Left kidney (tissue), 8 donors: ENCODE measurements at places on chromosomes 13 and 19. TPM values are rescaled to one million over a fixed set of nuclear protein-coding genes. Genes with fewer than 3 reads are reported as not detected.

DNA sequence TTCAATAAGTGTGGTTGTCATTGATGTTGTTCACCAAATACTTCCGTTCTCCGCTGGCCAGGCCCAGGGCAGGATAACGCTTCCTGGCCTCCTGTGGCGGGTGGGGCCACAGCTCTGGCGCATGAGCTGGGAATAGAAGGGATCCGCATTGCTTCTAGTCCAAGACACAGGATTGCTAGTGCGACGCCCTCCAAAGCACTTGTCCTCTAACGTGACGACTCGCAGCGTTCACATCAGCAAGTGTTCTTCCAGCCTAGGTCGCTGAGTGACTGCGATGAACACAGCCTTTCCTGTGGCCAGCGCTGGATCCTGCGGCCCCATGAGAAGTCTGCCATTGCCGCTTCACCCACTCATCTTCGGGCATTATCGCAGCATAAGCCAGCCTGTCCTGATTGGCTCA, 39.4 kb downstream of the VSTM2B start:
- DNase-seq, result no peak

GRCh38 chr19:35966771-35967170, 28.2 kb upstream of the SDHAF1 start:
- DNase-seq, result no peak

DNA sequence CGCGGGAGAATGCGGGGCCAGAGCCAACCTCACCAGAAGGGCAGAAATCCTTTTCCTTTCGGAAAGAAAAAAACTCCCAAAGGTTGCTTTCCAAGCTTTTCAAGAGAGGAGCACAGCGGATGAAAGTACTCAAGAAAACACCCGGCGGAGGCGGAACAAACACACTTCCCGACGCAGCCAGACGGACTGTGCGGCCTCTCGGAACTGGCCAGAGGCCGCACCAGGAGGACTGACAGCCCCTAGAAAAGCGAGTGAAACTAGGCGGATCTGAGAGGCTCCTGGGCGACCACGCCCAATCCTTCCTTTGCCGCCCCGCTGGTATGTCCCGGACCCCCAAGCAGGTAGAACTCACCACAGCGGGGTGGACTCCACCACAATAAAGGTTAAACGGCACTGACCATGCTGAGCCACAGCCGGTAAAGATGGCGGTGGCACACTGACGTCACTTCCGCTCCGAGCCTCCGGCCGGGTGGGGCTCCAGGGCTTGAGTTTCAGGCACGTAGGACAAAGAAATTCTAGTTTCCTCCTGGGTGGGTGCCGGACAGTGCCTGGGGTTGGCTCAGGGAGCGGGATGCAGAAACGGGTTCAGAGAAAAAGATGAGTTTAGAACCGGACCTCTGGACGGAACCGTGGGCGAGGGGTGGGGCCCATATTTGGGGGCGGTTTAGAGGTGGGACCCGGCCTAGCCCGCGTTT, at the start of gene ZNF562:
TSS of gene ZNF562 (minus strand) at position 438 of the 695 bp plus-strand sequence. CDS start 14,356 bp downstream, outside the sequence.
- DNase-seq, result peak; percentile 93

- no peak for DNase-seq
These were observed 23.5 kb downstream of the SLAIN1 start for GRCh38 chr13:77720988-77721387.

GRCh38 chr13:44697058-44697457, 120.9 kb upstream of the TSC22D1 start:
- no peak for DNase-seq

GRCh38 chr13:30863231-30863630, 42.8 kb upstream of the MEDAG start:
- DNase-seq, result no peak

GRCh38 chr13:113554333-113554700, 30.2 kb upstream of the TFDP1 start:
- DNase-seq, result no peak

DNA sequence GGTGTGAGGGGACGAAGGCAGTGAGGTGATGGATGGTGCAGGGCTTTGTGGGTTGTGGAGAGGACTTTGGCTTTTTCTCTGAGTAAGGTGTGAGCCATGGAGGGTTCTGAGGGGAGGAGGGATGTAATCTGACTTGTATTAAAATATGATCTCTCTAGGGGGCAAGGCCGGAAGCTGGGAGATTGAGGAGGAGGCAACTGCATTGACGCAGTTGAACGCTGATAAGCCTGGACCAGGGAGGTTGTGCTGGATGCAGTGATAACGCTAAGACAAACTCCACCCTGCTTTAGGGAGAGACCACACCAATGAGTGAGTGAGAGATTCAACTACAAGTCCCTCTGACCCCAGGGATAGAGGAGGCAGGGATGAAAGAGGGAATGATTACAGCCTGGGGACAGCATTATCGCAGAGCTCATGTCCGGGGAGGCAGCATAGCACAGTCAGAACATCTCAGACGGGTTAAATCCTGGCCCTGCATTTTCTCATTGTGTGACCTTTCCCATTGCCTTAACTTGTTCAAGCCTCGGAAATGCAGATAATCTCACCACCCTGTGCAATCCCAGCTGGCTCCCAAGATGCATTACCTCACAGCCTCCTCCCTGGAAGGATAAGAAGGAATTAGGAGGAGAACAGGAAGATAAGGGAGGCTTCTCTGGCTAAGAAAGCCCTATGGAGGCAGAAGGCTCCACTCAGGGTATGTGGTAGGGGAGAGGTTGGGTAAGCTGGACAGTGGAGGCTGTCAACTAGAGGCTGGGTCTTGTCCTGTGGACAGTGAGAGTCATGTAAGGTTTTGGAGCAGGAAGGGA, 124.2 kb downstream of the CACNA1A start:
- no peak for DNase-seq

- DNase-seq, result no peak
These were observed 12.3 kb upstream of the SACS start for GRCh38 chr13:23445794-23446193.

DNA sequence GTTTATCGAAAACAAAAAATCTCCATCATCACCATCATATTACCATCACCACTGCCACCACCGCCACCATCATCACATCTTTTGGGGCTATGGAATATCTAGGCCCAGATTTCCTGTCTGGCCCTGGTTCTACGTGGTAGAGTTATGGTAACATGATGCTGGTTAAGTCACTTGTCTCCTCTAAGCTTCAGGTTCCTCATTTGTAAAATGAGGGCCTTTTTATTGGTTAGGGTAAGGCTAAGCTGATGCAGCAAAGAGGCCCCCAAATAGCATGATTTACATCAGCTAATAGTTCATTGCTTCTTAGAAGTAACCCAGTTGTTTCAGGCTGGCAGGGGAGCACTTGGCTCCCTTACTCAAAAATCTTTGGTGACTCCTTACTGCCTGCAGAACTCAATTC, 37.9 kb downstream of the PCDH8 start:
- no peak for DNase-seq

DNA sequence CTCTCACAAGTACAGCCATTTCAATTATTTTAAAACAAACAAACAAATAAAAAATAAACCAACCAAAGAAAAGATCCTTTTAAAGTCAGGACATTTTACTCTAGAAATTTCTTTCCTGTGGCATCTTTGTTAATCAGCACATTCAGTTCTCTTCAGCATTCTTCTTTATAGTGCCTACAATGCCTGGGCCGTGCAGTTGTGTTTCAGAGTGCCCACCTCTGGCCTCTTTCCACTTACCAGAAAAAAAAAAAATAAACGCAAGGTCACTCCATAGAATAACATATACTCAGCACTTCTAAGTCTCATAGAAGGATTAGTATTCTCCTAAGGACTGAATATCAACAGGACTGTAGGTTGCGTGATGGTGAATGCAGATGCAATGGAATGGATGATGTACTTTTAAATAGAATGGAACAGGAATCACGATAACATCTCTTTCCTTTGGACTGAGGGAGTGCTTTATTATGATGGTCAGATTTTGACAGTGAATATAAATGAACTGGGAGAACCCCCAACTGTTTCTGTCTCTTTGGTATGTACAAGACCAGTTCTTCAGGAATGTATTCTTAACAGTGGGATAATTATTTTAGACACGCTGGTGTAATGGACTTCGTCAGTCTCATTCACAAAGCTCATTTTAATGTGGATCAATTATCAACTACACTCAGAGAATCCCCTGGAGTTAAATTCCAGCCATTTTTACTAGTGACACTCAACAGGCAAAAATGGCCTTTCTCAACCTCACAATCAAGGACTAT, 125.0 kb upstream of the NBEA start:
- DNase-seq, result no peak

- no peak for DNase-seq
These were observed 54.5 kb downstream of the SPTBN4 start for GRCh38 chr19:40521276-40521675.

ADAT3 gene
- polyA plus RNA-seq, result 2.4 TPM

CGB7 gene
- polyA plus RNA-seq, result 0.78 TPM

APC2 gene
- 1.3 TPM for polyA plus RNA-seq

CGB8 gene
- not detected for polyA plus RNA-seq

NAPSA gene
- polyA plus RNA-seq, result 9.6 TPM
